ENCODE measurements at places on chromosomes 4 and X.
A peak's percentile ranks its signal among the peaks of the same experiment; 100 is the strongest.

DNA sequence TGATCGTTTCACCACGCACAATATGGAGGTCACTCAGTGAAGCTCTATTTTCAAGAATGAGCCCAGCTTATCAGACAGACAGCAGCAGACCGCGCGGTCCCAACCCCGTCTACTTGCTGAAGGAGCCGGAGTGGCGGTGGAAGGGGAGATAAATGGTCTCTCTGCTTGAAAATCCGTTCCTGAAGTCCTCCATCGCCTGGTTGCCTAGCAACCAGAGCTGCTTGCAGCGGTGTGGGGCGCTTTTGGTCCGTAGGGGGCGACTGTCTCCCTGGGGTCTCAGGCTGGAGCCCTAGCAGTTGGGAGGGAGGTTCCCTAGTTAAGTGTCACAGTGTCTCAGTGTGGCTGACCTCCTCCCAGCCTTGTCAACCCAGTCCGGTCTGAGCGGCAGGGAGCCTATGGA lies 8.3 kb upstream of the DLG3 start:
- DNase-seq: no peak

DNA sequence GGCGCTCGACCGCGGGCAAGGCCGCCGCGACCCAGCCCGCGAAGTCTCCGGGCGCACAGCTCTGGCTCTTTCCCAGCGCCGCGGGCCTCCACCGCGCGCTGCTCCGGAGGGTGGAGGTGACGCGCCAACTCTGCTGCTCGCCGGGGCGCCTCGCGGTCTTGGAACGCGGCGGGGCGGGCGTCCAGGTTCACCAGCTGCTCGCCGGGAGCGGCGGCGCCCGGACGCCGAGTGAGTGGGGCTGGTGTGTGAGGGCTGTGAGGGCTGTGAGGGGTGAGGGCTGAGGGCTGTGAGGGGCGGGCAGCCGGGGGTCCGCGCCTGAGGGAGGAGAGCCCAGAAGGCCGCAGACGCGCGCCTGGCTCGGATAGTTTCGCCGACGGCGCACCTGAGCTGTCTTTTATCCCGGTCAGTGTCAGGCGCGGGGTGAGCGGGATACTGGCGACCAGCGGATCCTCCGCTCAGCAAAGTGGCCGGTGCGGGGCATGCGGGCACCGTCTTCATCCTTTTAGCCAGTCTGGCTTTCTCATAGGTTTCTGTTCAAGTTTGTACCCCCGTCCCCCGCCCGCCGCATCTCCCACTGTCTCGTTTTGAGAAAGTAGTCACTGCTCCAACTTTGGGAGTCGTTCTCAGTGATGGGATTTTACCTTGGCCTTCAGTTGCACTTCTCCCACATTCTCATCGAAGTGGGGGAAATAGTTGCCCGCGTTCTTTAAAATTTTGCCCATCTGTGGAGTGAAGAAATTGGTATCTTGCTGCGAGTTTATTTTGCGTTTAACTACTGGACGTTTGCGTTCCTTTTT lies 586 bp downstream of the HERC5 start:
- DNase-seq: peak; percentile 21

- DNase-seq: no peak
Observed at GRCh38 chr4:186226521-186227189, 652 bp upstream of the KLKB1 start.

GRCh38 chr4:91764085-91764484 lies 539.7 kb upstream of the GRID2 start:
- no peak for DNase-seq

GRCh38 chrX:54798137-54798536 lies at the start of gene ITIH6:
ITIH6 (minus strand) TSS chrX:54798255; CDS start chrX:54798210, 45 bp downstream.
- no peak for DNase-seq

DNA sequence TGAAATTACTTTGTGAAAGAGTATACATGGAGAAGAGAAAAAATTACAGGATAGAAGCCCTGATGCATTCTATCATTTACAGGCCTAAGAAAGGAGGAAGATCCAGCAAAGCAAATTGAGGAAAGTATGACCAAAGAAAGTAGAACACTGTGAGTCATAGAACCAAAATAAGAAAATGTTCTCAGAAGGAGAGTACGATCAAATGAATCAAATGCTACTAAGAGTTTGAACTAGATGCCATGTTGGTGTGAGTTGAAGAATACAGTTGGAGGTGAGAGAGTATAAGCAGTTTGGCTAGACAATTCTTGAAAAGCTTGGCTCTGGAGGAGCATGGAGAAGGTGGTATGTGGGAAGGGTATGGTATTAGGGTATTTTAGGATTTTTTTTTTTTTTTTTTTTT lies 161.8 kb downstream of the RPA4 start:
- no peak for DNase-seq

DNA sequence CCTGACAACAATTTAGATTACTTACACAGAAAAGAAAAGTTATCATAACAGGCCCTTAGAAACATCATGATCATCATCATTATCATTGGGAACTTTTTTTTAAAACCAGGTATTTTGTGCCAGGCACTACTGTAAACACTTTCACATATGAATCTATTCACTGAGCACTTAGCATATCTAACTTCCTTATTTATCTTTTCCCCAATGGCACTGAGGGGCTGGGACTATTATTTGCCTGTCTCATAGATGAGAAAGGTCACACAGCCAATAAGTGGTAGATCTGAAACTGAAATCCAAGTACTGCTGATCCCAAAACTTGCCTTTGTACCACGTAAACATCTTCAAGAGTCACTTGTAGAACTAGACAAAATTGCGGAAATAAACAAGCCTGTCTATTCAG lies 184.2 kb upstream of the RBPJ start:
- no peak for DNase-seq

DNA sequence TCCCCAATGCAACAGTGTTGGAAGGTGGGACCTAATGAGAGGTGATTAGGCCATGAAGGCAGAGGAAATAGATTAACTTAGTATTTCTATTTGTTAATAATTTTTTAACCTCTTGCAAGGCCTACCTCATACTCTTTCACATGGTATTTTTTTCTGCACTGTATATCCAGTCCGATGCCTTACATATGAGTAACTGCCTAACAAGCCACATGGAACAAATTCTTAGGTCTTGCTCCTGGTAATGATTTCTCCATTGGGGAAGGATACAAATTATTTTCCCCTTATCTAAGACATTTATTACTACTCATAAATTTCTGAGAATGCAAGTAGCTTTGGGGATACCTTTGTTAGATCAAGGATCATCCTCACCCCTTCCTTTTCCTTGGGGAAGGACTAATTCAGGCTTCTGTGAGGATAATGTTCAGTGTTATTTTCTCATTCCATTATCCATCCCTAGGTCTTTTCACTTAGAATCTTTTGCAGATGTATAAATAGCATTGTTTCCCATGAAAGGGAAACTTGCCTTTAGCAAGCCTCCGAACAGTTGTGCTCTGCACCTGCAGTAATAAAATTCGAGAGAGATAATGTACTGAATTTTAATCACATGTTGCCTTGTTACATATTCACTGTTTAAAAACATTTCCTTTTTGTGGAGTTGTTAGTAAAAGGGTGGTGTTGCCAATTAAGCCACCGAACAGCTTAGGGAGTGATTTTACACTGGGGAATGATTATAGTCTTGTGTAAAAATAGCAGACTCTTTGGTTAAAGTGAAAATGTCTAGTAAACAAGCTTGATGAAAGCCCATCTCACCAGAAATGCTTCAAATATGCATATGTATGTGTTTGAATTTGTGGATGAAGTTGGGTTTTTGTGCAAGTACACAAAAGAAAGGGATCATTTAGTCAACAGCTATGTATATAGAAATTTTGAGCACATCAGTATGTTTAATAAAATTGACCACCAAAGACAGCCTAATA lies 89.9 kb downstream of the CFAP299 start:
- DNase-seq: no peak

DNA sequence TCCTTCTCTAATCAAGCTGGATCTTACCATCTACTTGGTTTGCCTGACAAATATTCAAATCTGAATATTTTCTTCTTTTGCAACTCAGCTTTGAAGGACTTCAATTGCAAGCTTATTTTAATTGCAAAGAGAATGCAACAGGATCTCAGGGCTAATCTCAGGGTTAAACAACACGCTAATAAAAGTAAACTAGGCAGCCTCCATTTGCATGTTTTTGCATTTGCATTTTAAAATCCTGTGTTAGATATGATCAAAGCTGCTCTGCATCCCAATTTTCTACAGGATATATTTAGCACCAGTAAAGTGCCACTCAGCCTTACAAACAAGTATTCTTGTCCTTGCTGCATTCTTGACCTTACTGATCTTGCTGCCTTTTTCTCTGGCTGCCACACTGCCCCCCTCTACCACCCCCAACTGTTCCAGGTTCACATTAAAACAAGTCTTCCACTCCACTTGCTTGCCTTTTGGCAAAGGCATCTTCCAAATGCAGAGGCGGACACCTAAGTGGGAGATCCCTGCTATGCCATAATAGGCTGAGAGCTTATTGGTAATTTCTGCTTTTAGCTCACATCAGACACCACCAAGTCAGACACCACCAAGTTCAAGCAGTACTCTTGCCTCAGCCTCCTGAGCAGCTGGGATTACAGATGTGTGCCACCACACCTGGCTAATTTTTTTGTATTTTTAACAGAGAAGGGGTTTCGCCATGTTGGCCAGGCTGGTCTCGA lies 48.1 kb downstream of the GPRIN3 start:
- no peak for DNase-seq

DNA sequence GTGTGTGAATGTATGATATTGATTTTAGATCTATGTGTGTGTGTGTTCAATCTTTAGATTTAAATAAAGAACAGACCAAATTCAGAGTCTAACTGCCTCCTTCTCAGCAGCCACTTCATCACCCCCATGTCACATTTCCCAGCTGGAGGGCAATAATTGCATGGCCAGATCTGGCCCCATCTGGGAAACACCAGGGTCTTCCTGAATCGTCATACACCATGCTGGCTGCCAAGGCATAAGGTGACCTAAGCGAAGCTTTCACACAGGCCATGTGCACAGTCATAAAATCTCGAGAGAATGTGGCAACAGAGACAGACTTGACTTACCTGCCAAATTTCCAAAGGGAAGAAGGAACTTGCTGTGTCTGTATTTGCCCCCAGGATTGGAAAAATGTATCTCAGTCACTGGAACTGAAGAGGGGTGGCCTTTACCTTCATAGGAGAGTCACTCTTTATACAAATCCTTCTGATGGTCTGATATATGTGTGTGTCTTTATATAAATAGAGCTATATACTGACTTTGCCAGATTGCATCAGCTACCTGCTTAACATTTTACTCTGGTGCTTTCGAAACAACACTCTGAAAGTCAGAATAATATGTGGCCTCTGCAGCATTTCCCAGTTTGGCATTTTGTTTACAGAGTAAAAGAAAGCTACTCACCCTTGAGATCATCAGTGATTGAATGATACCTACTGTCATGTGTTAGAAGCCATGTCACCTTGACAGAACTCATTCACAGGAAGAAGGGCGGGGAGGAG lies at the start of gene PLAC1:
Gene PLAC1 (minus strand): TSS at position 470 of the 758 bp plus-strand sequence. CDS start 91,789 bp downstream, outside the sequence.
- DNase-seq: no peak

- no peak for DNase-seq
Observed at GRCh38 chrX:34903316-34903715, 39.3 kb upstream of the FAM47B start.

DNA sequence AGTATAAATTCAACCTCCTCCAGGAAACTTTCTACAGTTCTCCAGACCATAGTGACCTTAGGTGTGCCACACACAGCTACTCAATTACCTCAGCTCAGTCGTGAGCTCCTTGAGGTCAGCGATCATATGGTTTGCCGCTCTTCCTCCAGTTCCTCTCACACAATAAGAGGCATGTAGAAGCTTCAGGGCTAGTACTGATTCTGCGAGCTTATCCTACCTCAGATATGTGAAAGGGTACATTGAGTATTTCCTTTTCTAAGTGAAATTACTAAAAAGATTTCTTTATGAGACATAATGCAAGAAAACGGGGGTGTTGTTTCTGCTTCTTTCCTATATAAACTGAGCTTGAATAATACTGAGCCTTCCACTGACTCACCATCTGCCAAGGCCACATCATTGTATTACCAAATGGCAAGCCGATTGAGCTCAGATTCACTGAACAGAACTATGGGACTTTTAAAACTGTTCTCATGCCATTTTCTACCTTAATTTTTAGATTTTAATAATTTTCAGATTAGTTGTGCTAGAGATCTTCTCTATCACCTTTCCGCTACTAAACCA lies 183.1 kb downstream of the HS6ST2 start:
- DNase-seq: no peak

DNA sequence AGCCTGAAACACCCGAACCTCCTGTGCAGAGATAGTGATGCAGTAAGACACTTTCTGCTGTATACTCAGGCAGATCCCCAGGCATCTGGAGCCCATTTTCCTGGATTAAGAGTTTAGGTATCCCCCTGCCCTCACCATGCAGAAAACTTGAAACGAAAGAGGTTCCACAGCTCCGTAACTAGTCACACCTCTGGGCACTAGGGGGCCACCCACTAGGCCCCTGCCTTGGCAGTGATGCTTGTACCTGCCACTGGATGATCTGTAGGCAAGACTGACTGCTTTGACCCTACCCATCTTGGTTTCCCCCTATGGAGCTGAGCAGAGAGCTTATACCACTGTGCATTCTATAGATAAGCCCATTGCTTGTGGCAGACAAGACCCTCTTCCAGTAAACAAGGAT lies 940.6 kb downstream of the PCDH19 start:
- no peak for DNase-seq

DNA sequence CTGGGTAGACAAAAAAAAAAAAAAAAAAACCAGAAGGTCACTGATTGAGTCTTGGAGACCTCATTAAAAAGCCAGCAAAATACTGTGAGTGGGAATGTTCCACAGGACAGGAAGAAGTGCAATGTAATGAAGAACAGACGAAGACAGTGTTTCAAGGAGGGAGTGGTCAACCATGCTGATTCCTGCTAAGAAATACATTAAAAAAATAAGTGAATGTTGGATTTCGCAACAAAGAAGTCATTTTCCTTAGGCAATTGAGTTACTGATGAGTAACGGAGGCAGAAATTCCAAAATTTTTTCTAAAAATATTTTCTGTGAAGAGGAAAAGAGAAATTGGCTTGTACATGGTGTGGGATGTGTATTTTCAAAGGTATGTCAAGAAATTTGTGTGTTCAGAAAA lies 94.3 kb upstream of the FAM47B start:
- DNase-seq: no peak

DNA sequence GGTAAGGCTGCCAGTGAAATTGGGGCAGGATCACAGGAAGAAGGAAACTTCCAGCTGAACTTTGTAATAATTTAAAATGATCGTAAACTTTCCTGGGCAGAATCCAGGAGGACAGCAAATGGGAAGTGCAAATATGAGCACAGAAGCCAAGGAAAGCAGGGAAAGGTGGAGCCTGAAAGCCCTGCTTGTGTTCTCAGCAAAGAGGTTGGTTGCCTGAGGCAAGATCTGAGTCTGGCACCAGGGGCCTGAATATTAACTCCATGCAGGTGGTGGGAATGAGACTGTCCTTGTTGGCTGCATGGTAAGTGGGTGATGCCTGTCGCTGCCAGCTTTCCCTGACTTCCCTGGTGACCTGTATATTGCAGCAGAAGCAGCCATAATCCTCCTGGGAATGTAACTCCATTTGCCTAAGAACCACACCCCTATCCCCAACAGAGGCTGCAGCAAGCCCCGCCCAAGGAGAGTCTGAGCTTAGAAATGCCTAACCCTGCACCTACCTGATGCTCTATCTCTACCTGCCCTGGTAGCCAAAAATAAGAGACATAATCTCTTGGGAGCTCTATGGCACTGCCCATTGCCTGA lies 132.0 kb upstream of the HDX start:
- no peak for DNase-seq

GRCh38 chr4:8180310-8181093 lies 18.6 kb upstream of the SH3TC1 start:
- no peak for DNase-seq

All from anterior cingulate cortex (tissue), 58 donors.